ENCODE measurements at places on chromosomes 2 and 18.

DNA sequence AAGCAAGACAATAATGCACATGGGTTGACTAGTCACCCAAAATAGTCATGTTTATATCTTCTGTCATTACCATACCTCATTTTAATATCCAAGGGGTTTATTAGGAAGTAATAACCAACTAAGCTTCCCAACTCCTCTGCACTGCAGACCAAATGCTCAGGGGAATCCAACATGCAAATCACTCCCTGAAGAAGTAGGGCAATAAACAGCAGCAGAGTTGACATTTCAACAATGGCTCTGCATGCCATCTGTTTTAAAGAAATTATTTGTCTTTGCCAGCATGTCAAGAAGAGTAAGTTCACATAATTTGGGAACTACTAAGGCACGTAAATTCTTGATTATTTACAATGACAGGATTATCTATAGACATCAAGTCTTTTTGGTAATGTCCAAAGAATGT is 84.4 kb upstream of the LYPD1 start:
- DNase-seq, result no peak

DNA sequence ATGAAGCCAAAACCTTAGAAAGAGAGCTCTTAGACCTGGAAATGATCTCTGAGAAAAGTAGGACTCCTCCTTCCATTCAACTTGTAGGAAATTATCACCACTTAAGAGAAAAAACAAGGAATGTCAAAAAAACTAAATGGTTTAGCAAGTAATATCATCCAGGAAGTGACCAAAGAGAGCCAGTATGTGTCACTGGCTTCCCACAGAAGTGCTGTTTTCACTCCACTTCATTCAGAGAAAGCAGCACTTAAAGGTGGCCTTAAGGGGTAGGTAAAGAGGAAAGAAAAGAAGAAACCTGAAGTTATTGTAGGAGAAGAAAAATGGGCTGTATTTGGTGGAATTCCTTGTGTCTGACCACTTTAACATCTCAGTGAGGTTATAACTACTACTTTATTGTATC is 414.4 kb upstream of the ETAA1 start:
- no peak for DNase-seq

- DNase-seq, result no peak
These were observed 318.0 kb downstream of the ALK start for GRCh38 chr2:29603341-29603740.

GRCh38 chr18:9741793-9742523 is 33.9 kb downstream of the RAB31 start:
- DNase-seq, result no peak

GRCh38 chr2:100568989-100569388 is 6.2 kb downstream of the PDCL3 start:
- no peak for DNase-seq

GRCh38 chr2:62964050-62964449 is 86.6 kb upstream of the OTX1 start:
- no peak for DNase-seq

DNA sequence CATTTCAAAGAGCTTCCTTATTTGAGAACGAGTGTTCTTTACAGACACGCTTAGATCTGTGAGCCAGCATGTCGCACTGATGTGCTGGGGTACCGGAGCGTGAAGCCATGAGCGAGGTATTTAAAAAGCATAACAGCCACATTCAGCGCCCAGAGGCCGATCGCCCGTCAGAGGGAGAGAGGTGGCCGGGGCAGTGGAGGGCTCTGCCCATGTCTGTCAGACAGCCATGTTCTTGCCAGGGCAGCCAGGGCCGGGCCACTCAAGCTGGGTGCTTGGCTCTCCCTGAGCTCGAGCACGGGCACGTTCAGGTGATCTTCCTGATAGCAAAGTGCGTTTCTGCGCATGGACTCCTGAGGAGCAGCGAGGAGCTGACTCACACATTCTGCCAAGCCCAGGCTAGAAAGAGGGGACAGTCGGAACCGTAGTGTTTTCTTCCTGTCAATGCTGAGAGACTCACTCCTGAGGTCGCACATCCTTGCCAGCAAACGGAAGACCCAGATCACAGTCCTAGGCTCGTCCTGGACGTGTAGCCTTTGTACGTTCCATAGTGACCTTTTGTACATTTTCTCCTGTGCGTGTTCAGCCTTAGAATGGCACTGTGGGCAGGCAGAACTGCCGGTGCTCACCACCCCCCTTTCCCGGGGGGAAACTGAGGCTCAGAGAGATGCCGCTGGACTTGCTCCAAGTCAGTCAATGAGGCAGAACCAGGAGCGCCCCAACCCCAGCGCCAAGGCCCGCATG is 100.7 kb downstream of the NFATC1 start:
- no peak for DNase-seq

DNA sequence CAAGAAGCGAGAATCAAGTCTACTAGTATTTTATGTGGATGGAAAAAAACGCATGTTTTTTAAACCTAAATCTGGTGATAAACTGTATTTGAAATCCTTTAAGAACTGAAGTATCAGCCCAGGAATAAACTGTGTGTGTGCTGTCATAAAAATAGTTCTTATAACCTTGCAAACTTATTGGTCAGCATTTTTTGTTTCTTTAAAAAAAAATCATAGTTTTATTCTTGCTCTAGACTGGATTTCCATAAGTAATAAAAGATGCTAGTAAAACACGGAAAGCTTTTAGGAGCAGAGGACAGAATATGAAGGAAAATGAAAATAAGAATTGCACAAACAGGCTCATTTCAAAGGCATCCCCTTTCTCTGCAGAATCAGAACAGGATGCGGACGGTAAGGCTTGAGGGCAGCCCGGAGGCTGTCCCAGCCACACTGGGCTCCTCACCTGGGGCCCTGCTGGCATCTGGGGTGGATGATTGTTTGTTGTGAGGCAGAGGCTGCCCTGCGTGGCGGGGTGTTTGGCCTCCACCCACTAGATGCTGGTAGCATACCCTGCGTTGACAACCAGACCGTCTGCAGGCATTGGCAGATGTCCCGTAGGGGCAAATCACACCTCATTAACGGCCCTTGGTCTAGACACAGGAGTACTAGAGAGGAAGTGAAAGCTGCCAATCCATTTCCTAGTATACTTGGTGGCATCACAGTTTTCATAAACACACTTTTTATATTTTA is 52.5 kb downstream of the MBP start:
- DNase-seq, result no peak

DNA sequence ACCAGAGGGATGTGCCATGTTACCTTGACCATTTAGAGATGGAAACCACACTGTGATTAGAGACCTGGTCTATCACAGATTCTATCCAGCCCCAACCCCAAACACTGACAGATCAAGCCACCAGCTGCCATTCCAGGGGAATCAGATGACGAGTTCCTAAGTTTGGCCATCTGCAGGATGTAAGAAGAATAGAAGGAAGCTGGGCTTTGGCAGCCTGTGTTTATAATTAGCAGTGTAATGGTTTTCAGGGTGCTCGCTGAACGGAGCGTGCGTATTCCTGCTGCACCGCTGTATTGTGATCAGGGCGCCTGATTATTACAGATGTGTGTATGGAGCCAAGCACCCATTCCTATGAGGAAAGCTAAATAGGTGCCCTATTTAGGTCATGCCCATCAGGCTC is 138.1 kb downstream of the LRRC30 start:
- no peak for DNase-seq

DNA sequence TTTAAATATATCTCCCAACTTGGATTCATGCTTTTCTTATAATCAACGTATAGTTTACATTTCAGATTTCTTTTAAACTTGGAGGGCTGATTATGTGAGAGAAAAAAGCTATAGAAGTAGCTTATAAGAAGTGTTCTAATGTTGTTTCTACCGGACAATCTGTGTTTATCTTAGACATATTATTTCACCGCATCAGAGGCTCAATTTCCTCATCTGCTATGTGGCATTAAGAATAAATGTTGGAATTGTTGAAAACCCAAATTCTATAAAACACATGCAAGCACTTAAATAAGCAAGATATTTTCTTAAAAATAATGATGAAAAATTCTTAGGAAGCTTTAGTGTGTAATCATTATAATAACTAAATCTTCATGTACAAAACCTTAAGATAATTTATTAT is 407.9 kb downstream of the HRH4 start:
- DNase-seq, result no peak

- DNase-seq, result no peak
These were observed 57.1 kb downstream of the ZFP36L2 start for GRCh38 chr2:43169099-43169945.

DNA sequence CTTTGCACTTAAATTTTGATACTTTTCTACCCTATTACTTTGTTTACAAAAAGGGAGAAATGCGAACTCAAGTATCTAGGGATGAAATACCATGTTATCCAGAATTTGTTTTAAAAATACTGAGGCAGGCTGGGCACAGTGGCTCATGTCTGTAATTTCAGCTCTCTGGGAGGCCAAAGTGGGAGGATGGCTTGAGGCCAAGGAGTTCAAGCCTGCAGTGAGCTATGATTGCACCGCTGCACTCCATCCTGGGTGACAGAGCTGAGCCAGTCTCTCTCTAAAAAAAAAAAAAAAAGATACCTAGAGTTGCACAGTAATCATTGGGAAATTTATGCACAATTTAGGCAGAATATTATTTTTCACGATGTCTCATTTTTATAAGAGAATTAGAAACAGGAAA is 12.4 kb upstream of the VAPA start:
- DNase-seq, result no peak

GRCh38 chr2:166867874-166868514 is 20.3 kb upstream of the XIRP2 start:
- no peak for DNase-seq

- no peak for DNase-seq
These were observed 196.1 kb downstream of the EIPR1 start for GRCh38 chr2:3181416-3182010.

- no peak for DNase-seq
These were observed 131.6 kb downstream of the CCDC85A start for GRCh38 chr2:56315376-56315775.

GRCh38 chr2:164281896-164282295 is 339.4 kb downstream of the GRB14 start:
- no peak for DNase-seq

DNA sequence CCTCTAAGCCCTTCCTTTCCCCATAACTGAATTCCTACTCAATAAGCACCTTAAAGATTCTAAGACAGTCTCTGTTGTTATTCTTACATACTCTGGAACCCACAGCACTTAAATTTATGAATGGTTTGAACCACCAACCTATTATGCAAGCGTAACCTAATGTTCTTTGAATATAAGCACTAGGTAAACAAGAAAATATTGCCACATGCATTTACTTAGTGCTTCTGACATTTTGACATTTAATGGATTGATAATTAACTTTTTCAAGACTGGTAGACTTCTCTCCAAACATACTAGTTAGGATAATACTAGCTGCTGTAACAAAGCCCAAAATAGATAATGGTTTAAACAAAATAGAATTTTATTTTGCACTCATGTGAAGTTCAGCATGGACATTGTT is 164.8 kb downstream of the ARHGAP15 start:
- DNase-seq, result no peak
